ENCODE measurements at places on chromosomes 5 and 9. TPM values are rescaled to one million over a fixed set of nuclear protein-coding genes. Genes with fewer than 3 reads are reported as not detected.

GRCh38 chr5:110002652-110003051 is 312.9 kb downstream of the MAN2A1 start:
- no peak overlapping the region for H3K27ac ChIP-seq
- H3K4me3 ChIP-seq, result no peak overlapping the region
- H3K27me3 ChIP-seq, result no peaks in the 10 kb centered on the region

Gene MARCHF3
- 9.0 TPM for total RNA-seq

Gene PCDHB7
- total RNA-seq, result not detected

DNA sequence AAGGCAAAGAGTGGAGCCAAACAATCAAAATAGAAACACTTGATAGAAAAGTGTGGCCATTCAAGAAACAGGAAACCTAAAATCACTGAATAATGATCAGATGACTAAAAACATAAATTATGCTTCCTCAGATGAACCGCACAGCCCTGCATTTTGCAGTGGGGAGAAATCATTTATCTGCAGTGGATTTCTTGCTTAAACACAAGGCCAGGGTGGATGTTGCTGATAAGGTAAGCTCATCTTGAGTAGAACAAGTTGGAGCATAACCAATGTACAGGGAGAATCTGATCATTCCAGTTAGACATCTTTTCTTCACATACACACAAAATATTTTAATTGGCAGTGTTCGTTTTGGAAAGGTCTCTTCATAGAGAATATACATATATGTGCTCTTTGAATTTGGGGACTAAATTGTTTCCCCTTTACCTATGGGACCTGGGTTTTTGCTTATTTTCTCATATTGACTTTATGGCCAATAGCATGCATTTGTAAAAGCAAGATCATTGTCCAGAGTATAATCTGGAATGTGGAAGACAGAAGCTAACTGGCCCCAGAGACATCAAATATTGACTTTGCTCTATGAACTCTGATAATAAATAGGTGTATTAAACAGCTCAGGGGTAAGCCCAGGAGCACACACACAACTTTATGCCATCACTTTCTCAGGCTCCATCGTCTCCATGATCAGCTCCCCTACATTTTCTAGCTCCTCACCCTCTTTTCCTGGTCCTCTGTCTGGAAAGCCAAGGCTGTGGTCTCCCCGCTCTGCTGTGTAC is 9.1 kb downstream of the ANKDD1B start:
- no peak overlapping the region for H3K4me3 ChIP-seq
- DNase-seq, result peak; percentile 43
- H3K36me3 ChIP-seq, result no peaks in the 10 kb centered on the region
- H3K27me3 ChIP-seq, result no peaks in the 10 kb centered on the region
- H3K4me1 ChIP-seq, result peaks cover 36% of the 10 kb centered on the region

GRCh38 chr5:34475249-34475966 is 180.7 kb upstream of the RAI14 start:
- peaks cover 42% of the 10 kb centered on the region for H3K4me1 ChIP-seq
- no peak overlapping the region for H3K4me3 ChIP-seq
- H3K27ac ChIP-seq, result no peak overlapping the region
- no peaks in the 10 kb centered on the region for H3K36me3 ChIP-seq

Gene OBP2B
- total RNA-seq, result not detected

DNA sequence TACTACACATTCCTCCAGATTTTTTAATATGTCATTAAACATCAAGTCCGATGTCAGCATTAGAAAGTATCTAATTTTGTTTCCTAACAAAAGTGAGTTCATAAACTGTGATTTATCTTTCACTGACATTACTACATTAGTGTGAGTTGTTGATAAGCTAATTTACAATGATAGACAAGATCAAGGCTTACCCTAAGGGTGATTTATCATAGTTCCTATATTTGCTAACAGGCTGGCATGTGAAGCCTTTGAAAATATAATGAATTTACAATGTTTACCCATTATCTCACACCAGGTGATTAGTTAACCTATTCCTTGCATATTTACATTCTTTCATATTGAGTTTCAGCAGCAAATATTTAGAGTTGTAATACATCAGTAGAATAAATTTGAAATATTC is 1096.9 kb upstream of the NUDT12 start:
- H3K4me3 ChIP-seq, result no peak overlapping the region
- H3K36me3 ChIP-seq, result no peaks in the 10 kb centered on the region
- no peaks in the 10 kb centered on the region for H3K4me1 ChIP-seq

- H3K4me1 ChIP-seq, result peaks cover 23% of the 10 kb centered on the region
- H3K27ac ChIP-seq, result peak within 1 kb of the TSS; percentile 80
- peaks cover 3% of the 10 kb centered on the region for H3K36me3 ChIP-seq
- peak; percentile 70 for DNase-seq
- peak within 1 kb of the TSS; percentile 60 for H3K4me3 ChIP-seq
Measured at GRCh38 chr9:137550231-137550621, at the start of gene PNPLA7. TSS of gene PNPLA7 (minus strand) at chr9:137550402. CDS start at chr9:137550197, 205 bp downstream.

GRCh38 chr5:68770551-68770950 is 323.3 kb upstream of the SLC30A5 start:
- no peaks in the 10 kb centered on the region for H3K4me1 ChIP-seq
- peaks cover 1% of the 10 kb centered on the region for H3K27me3 ChIP-seq
- DNase-seq, result no peak
- no peaks in the 10 kb centered on the region for H3K36me3 ChIP-seq

DNA sequence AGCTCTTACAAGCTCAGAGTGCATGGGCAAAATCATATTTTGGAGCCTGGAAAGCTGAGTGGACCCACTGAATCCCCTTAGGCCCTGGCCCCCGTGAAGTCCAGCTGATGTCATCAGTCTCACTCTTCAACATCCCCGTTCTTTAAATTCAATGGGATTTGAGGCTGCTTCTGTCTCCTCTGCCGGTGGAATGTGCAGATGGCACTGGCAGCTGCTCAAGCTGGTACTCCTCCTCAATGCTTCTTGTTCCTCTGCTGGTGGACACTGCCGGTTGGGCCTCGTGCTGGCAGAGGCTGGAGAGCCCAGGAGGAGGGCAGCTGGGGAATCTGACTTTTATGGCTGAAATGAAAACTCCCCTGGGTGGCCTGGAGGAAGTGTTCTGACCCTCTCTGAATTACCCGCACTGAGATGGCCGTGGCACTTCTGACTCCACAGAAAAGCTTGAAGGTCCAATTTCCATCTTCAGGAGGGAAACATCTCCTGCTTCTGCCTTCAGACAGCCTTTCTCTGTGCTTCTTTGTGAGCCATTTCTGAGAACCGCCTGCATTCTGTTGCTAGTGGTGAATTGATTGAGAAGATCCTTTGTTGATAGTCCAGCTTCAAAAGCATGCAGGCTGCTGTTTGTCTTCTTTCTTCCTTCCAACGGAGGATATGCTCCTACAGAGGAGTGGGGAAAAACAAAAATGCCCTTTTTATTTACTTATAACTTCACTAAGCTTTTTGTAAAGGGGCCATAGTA is 298.9 kb downstream of the TMEM38B start:
- no peak for DNase-seq
- no peak overlapping the region for H3K4me3 ChIP-seq
- no peaks in the 10 kb centered on the region for H3K4me1 ChIP-seq
- no peak overlapping the region for H3K27ac ChIP-seq
- H3K27me3 ChIP-seq, result no peaks in the 10 kb centered on the region

DNA sequence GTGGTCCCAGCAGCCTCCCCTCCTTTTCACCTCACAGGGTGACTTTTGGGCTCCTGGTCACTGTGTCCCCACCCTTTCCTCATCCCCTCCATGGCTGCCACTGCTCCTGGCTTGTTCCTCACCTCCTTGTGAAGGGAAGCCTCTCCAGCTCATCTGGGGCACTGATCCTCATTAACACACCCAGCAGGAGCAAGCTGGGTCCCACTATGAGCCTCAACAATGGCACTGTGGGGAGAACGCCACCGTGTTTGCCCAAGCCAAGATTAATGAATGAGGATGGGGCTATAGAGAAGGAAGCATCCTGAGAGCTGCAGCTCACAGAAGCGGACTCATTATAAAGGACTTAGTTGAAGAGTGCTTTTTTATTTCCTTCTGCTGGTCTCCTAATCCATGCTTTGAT is 118.4 kb downstream of the MARCHF11 start:
- H3K4me3 ChIP-seq, result no peak overlapping the region
- no peaks in the 10 kb centered on the region for H3K27me3 ChIP-seq
- H3K36me3 ChIP-seq, result no peaks in the 10 kb centered on the region

DNA sequence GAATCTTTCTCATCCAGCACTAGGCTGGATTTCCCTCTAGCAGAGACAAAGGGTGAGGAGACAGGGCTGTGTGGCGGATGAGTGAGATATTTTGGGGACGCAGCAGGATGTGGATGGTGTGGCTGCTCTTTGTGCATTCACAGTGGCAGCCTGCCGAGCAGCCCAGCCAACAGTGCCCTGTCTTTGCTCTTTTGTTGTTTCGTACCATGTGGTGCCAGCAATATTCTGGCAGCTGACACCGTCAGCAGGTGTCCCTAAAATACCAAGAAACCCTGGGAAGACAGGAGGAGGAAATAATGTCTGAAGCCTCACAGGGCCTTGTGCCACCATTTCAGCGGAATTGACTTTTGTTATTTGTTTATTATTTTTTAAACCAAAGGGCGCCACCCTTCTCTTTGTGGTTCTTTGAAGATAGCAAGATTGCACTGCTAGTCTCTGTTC is 141.4 kb downstream of the CCDC192 start:
- H3K27me3 ChIP-seq, result no peaks in the 10 kb centered on the region
- no peaks in the 10 kb centered on the region for H3K36me3 ChIP-seq
- H3K27ac ChIP-seq, result no peak overlapping the region
- H3K4me3 ChIP-seq, result no peak overlapping the region
- H3K4me1 ChIP-seq, result no peaks in the 10 kb centered on the region
- no peak for DNase-seq

- no peaks in the 10 kb centered on the region for H3K4me1 ChIP-seq
- no peak overlapping the region for H3K27ac ChIP-seq
- no peak for DNase-seq
- no peak overlapping the region for H3K4me3 ChIP-seq
- H3K27me3 ChIP-seq, result no peaks in the 10 kb centered on the region
Measured at GRCh38 chr5:83255268-83255667, 177.9 kb downstream of the XRCC4 start.

Gene BSPRY
- total RNA-seq, result 0.13 TPM

Gene TRIM52
- total RNA-seq, result 5.7 TPM

- DNase-seq, result no peak
- no peak overlapping the region for H3K4me3 ChIP-seq
- no peak overlapping the region for H3K27ac ChIP-seq
- H3K4me1 ChIP-seq, result peaks cover 46% of the 10 kb centered on the region
- no peaks in the 10 kb centered on the region for H3K27me3 ChIP-seq
- peaks cover 2% of the 10 kb centered on the region for H3K36me3 ChIP-seq
Measured at GRCh38 chr5:81021486-81021885, 61.3 kb downstream of the RASGRF2 start.

DNA sequence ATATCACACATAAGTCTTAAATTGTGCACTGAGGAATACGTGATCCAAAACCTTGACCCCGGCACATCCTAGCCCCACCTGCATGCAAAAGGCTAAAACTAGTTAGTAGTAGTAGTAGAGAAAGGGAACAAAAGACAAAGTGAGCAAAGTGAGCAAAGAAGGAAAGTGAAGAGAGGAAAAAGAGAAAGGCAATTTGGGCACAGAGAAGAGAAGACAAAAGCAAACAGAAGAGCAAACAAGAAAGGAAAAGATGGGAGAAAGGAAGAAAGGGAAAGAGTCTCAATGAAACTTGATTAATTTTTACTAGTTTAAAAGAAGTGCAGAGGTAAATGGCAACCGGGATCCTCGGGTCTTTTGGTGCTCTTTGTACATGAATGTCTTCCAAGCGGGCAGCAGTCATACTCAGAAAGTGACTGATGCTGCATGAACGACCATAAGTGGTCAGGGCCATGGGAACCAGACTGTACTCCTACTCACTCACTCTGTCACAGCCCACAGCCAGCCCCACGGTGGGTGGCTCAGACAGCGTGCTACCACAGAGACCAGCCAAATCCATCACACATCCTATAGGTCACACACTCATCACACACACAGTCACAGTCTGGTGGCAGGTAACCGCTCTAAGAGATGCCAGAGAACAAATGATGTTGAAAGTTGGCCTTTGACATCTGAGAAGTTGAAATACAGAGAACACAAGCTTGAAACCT is 203.9 kb downstream of the FBN2 start:
- H3K4me1 ChIP-seq, result no peaks in the 10 kb centered on the region
- H3K4me3 ChIP-seq, result no peak overlapping the region
- H3K36me3 ChIP-seq, result no peaks in the 10 kb centered on the region
